Transverse colon (tissue), 4 donors: ENCODE measurements at places on chromosomes 4 and X. TPM values are rescaled to one million over a fixed set of nuclear protein-coding genes. Genes with fewer than 3 reads are reported as not detected.

MAGEA2 gene
- not detected for total RNA-seq

STEEP1 gene
- 28.3 TPM for total RNA-seq

MCTS1 gene
- 17.3 TPM for total RNA-seq

SMARCA1 gene
- 15.0 TPM for total RNA-seq

LDB2 gene
- 46.6 TPM for total RNA-seq
